ENCODE measurements at places on chromosomes 2 and 18.
A peak's percentile ranks its signal among the peaks of the same experiment; 100 is the strongest.

GRCh38 chr2:11962707-11963328 lies 216.4 kb downstream of the LPIN1 start:
- DNase-seq: no peak

- DNase-seq: no peak
These were observed 183.4 kb upstream of the FN1 start for GRCh38 chr2:215619022-215619958.

GRCh38 chr2:171814883-171815282 lies 79.2 kb downstream of the SLC25A12 start:
- no peak for DNase-seq

DNA sequence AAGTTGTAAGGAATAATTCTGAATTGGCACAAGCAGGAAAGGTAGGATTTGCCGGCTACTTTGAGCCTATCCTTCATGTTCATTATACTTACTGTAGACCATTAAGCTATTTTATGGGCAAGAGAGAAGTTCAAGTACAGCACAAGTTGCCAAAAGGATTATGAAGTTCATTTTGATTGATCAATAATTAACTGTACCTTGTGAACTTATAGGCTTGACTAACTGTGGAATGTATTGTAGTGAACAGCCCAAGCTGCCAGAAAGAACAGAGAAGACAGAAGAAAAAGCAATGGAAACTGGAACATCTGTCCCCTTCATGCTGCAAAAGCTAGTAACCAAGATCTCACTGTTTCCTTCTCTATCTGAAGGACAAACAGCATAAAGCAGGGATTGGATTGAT lies 810.1 kb upstream of the ZEB2 start:
- no peak for DNase-seq

DNA sequence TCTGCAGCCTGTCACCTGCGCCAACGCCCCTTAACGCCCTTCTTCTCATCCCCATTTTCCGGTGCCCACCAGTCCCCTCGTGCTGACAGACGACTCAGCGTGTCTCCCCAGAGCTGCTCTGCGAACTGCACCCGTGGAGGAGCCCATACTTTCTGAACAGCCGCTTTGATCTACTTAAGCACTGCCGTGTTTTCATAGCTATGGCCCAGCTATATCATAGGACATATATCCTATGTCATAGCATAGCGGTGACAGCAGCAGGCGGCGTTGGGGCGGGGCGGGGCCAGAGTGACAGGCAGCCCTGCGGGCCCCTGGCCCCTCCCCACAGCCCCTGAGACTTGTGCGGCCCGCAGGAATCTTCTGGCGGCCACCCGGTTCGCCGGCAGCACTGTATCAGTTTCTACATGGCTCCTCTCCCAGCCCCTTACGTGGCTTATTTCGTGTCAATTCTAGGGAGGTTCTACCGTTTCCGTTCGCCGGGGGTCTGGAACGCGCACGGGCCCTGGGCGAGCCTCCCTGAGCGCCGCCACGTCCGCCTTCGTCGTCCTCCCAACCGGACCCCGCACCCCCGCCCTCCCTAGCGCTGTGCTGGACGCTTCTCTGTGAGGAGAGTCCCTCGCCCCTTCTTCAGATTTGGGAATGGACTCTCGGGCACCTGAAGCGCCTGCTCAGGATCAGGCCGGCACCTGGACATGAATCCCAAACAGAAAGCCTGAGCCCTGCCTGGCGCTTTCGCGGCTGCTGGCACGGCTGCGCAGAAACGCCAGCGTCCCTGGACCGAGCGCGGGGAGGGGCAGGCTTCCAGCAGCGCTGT lies 35.4 kb downstream of the PTPN18 start:
- DNase-seq: peak; percentile 44

- DNase-seq: no peak
These were observed 928 bp downstream of the GPR39 start for GRCh38 chr2:132417430-132418035.

GRCh38 chr2:46097714-46098480 lies 199.3 kb upstream of the EPAS1 start:
- no peak for DNase-seq
